ENCODE measurements at places on chromosomes 2 and 18. TPM values are rescaled to one million over a fixed set of nuclear protein-coding genes. Genes with fewer than 3 reads are reported as not detected.

DNA sequence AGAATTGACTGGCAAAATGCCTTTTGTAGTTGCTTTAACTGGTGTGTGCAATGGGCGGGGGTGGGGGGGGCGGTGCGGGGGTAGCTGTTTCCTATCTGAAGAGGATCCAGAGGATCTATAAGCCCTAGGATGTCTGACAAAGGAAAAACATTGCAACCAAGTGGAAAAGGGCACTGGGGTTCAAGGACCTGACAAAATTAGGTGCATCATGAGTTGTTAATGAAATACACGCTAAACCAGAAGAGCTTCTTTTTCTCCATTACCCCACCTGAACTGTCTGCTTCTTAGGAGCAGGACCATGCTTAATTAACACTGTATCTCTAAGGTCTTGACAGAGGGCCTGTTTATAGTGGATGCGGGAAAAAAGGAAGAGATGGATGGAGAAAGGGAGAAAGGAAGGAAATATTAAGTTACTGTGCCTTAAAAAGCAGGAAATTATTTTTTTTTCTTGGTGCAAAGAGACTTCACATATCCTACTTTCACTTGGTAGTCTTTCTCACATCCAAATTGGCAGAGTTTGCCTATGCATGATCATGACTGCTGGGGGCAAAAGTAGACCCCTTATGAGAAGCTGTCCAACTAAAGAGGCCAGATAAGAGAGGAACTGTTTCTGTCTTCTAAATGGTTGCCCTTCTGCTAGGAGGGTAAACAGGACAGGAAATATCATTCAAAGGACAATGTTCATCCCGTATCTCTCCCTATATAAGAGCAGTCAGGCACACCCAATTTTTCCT lies 4.6 kb downstream of the RND3 start:
- DNase-seq: no peak

DNA sequence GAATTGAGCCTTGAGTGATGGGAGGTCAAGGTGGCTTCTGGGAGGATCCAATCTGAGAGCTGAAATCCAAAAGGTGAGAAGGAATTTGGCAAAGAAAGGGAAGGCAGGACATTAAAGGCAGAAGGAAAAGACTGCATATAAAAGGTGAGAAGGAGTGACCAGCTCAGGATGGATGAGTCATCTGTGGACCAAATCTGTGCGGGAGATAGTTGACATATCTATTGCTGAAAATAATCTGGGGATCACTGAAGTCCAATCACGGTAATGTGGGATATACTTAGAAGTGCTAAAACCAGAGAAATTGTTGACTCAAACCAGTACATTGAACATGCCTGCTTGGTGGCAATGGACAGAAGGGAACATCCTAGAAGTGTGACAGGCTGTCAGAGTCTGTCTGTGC lies 8.0 kb upstream of the PTPN4 start:
- no peak for DNase-seq

DPP4 gene
- 5.8 TPM for total RNA-seq

- DNase-seq: no peak
These were observed 6.0 kb upstream of the ASAP2 start for GRCh38 chr2:9200633-9201015.

HOXD13 gene
- total RNA-seq: not detected
